ENCODE measurements at places on chromosomes 13 and 19.
A peak's percentile ranks its signal among the peaks of the same experiment; 100 is the strongest.

DNA sequence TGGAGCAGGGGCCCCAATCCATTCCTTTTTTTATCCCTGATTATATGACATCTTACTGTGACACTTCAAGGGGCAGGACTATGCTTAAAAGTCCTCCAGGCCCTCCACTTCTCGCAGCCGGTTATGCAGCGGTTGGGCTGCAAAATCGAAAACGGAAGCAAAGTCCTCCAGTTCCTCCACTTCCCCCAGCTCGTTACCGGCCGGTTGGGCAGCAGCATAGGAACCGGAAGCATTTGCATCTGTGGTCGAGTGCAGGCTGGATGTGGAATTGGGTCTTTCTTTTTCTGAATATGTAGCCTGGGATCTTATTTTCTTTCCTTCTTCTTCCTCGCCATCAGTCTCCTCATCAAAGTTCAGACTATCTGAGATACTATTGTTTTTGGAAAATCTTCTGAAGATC, 46.1 kb downstream of the OXGR1 start:
- DNase-seq: no peak

DNA sequence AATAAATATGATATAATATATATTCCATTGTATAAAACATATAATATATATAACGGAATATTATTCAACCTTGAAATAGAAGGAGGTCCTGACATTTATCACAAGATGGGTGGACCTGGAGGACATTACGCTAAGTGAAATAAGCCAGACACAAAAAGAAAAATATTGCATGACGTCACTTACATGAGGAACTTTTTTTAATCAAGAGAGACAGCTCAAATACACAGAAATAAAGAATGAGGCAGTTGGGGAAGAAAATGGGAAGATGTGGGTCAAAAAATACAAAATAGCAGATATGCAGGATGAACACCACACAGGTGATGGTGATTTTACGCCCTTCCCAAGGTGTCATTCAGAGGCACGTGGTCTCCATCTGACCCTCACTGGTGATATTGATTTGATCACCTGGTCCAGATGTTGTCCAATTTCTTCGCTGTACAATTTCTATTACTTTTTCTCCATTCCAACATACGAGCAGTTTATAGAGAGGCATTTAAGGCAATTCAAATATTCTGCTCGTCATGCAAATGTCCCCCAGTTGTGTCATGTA, 513 bp upstream of the ZNF317 start:
- DNase-seq: no peak

- peak; percentile 28 for DNase-seq
Observed at GRCh38 chr19:4518345-4519171, at the start of gene PLIN4. TSS of gene PLIN4 (minus strand) at chr19:4518486. CDS start at chr19:4518272, 214 bp downstream.

- peak; percentile 2 for DNase-seq
Observed at GRCh38 chr13:111033172-111034130, 81.7 kb upstream of the ARHGEF7 start.

All from fibroblast of villous mesenchyme (primary cell).